ENCODE measurements at places on chromosomes 2 and 18.

- no peak for DNase-seq
Measured at GRCh38 chr2:241560883-241561474, 2.4 kb downstream of the BOK start.

- no peak for DNase-seq
Measured at GRCh38 chr18:11518788-11519685, 90.4 kb upstream of the SLC35G4 start.

DNA sequence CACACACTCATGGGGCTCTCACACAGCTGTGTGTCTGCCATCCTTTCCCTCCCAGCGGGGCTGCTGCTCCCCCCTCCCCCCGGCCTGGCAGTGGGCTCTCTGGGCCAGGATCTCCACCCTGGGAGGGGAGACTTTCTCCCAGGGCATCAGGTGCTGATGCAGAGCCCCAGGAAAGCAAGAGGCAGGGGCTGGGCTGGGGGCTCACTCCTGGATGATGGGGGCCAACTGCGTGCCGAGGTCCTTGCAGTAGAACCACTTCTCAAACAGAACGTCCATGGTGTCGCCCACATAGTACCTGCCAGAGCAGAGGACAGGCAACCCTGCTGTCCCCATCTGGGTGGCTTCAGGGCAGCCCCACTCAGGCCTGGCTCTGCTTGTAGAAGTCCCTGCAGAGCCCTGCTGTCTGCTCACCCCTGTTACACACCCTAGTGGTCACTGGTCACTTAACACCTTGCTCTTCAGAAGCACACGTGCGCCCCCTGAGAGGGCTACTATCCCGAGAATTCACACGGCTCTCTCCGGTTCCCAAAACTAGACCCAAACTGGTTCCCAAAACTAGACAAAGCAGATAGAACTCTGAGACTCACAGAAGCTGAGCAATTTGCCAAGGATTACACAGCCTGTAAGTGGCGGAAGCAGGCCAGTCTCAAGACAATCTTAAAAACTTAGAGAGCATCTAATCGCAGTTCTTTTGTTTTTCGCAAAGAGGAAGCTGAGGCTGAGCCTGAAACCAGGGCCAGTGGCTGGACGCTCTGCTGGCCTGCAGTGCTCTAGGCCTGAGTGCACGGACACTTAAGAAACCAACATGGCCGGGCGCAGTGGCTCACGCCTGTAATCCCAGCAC lies 6.6 kb upstream of the OXER1 start:
- no peak for DNase-seq

DNA sequence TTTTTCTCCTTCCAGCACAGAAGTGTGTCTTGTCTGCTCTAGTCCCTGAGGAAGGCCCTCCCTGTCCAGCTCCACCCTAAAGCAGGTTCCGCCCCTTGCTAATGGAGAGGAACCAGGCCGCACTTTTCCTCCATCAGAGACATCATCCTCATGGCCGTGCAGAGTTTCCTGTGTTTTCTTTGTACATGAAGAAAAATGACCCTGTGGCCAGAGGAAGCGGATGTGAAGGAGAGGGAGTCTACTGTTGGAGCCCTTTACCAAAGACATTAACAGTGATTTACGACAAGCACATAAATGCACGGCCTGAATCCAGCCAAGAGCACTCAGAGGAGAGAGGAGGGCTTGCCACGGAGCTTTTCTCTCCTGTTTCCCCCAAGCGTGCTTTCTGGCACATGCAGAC lies 109.5 kb downstream of the RNF144A start:
- no peak for DNase-seq

- no peak for DNase-seq
Measured at GRCh38 chr2:70936165-70936978, 672 bp downstream of the ATP6V1B1 start.

DNA sequence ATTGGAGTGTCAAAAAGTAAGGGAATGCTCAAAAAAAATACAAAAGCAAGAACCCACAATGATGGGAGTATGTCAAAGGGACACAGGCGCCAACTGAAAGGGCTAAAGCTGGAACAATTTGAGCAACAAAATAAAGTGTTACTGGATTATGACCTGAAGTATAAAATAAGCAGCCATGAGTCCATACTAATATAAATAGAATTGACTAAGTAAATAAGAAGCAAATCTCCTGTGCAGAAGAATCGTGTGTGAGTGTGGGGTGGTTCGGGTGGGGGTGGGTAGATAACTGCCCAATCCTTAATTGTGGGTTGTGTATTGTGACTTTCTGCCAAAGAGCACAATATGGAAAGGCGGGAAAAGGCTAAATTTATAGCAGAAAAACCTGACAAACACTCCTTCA lies 23.5 kb downstream of the IRS1 start:
- no peak for DNase-seq

- DNase-seq: no peak
Measured at GRCh38 chr2:54624591-54625071, 98.8 kb upstream of the EML6 start.

- DNase-seq: no peak
Measured at GRCh38 chr2:26438926-26439325, 37.2 kb downstream of the DRC1 start.

DNA sequence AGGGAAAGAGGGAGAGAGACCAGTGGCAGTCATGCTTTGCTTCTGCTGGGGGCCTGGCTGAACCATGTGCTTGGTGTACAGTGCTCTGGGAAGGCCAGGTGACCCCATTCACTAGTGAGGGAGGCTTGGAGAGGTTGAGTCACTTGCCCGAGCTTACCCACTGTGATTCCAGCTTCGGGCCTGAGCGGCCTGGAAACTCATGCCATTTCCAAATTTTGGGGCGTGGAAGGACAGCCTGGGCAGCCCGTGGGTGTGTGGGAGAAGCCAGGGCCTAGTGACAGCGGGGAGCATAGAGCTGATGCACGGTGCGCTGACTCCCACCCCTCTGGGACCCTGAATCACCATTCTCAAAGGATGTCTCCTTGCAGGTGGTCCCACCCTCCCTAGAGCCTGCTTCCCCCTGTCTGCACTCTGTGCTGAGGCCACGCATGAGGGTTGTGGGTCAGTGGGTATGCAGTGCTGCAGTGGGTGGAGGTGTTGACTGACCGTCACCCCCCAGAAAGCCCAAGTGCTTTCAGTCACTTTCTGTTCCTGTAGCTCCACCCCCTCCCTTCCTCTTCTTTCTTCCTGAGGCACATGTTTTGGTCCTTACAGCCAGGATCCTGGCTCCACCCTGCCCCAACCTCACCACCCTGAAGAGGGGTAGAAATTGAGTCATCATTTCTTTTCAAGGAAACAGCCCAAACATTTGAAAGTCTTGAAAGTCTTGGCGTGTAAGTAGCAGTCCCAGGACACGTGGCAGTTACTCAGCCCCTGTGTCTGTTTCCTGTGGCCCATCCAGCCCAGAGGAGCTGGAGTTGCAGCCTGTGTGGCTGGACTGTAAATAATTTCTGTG lies 69.3 kb upstream of the MCFD2 start:
- no peak for DNase-seq

DNA sequence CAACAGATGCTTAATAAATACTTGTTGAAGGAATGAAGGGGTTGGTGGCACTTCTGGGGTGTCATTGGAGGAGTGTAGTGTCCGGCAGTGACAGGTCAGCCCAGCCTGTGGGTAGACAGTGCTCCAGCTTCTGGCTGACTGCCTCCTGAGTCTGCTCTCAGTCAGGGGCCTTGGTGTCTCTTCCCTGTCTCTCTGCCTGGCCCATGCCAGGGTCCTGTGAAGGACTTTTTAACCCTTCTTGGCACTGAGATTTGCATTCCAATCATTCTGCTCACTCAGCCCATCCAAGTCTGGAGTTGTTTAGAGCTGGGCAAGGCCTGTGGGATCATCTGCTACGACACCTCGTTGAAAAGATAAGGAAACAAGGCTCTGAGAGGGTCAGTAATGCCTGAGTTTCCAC lies 1.4 kb upstream of the KCNK3 start:
- no peak for DNase-seq

DNA sequence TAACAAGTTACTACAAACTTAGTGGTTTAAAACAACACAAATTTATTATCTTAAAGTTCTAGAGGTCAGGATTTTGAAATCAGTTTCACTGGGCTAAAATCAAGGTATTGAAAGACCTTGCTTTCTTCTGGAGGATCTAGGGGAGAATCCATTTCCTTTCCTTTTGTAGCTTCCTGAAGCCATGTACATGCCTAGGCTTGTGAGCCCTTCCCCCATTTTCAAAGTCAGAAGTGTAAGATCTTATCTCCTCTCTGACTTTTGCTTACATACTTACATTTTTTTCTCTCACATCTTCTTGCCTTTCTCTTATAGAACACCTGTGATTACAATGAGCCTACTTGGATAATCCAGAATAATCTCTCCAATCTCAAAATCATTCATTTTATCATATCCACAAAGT lies 78.7 kb upstream of the MBOAT2 start:
- DNase-seq: no peak

- DNase-seq: no peak
Measured at GRCh38 chr2:177604271-177605065, 211.9 kb downstream of the AGPS start.

GRCh38 chr2:486371-486770 lies 190.8 kb downstream of the TMEM18 start:
- no peak for DNase-seq

DNA sequence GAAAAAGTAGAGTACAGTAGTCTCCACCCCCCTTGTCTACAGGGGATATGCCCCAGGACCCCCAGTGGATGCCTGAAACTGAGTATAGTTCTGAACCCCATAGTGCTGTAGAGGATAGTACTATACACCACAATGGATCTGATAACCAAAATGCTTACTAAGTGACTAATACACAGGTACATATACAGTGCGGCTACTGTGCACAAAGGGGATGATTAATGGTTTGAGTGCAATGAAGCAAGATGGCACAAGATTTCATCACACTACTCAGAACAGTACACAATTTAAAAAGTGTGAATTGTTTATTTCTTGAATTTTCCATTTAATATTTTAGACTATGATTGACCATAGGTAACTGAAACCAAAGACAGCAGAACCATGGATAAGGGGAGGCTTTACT lies 446.9 kb upstream of the NRP2 start:
- DNase-seq: no peak

- no peak for DNase-seq
Measured at GRCh38 chr2:191245869-191246531, 796 bp downstream of the MYO1B start.

DNA sequence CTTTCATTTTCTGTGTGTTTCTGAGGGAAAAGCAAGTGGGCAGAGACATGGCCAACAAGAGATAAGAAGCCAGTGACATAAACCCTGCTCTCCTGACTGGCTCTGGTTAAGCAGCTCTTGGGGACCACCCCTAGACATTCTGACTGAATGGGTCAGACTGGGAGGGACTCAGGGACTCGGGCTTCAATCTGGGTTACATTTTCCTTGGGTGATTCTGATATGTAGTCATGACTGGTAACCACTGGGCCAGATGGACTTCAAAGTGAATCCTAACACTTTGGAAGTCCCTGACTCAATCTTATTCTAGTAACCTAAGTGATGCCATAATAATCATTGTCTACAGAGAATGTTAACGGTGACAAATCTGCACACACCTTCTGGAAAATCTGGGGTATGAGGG lies 397.8 kb downstream of the NBAS start:
- no peak for DNase-seq

GRCh38 chr2:207477896-207478295 lies 51.9 kb upstream of the CREB1 start:
- no peak for DNase-seq

GRCh38 chr2:43511199-43511598 lies 84.6 kb downstream of the THADA start:
- no peak for DNase-seq

DNA sequence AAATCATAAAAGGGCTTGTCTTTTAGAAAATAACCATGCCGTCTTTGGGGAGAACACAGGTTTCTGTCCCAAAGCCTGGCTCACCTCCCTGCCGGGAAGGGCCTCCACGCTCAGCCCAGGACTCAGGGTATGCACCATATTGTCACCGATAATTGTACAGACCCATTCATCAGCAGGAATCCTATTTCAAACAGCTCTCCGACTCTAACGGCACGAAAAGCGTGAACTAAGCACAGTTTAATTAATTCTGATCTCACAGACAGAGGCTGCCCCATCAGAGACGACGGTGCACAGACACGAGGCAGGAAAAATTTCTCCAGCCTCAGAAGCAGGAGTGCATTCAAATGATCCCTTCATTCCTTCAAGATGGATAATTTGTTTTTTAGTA lies 276.2 kb downstream of the MYCN start:
- no peak for DNase-seq

DNA sequence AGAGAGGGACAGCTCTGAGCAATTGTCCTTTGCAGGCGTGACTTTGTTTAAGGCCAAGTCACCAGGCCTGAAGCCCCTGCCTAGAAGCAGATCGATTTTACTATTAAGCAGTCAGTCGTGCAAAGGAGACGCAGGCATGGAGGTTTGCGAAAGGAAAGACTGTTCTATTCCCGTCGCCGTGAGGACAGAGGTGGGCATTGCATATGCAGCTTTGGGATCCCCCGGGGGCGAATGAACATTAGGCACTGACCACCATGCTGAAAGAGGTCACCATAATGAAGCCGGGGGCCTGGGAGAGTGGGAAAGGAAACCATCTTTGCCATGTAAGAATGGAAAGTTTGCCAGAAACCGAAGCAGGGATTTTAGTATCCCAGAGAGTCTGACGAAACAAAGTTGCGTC lies 231.6 kb downstream of the BCL11A start:
- no peak for DNase-seq

GRCh38 chr2:235263205-235264120 lies 230.4 kb upstream of the AGAP1 start:
- no peak for DNase-seq

- DNase-seq: no peak
Measured at GRCh38 chr2:179335732-179336131, 71.1 kb upstream of the SESTD1 start.

- DNase-seq: no peak
Measured at GRCh38 chr2:169743549-169743948, 9.9 kb downstream of the KLHL23 start.

GRCh38 chr2:128414946-128415778 lies 96.5 kb upstream of the HS6ST1 start:
- no peak for DNase-seq

GRCh38 chr18:59909289-59910036 lies 9.7 kb downstream of the PMAIP1 start:
- DNase-seq: no peak

GRCh38 chr2:23530206-23530908 lies 145.4 kb downstream of the KLHL29 start:
- no peak for DNase-seq

- DNase-seq: no peak
Measured at GRCh38 chr18:57437766-57438671, 2.8 kb downstream of the ONECUT2 start.

- no peak for DNase-seq
Measured at GRCh38 chr2:144359684-144360083, 160.2 kb downstream of the ZEB2 start.

GRCh38 chr2:225337183-225337582 lies 62.3 kb upstream of the NYAP2 start:
- no peak for DNase-seq

GRCh38 chr2:27752551-27753237 lies 18.8 kb upstream of the MRPL33 start:
- no peak for DNase-seq

Data from effector CD4-positive, alpha-beta T cell (primary cell).